ENCODE measurements at places on chromosomes 1 and 21.

- no peak for DNase-seq
Observed at GRCh38 chr21:45615145-45615711, 28.3 kb upstream of the PCBP3 start.

GRCh38 chr1:57017717-57018116 is 51.9 kb upstream of the C8B start:
- no peak for DNase-seq

DNA sequence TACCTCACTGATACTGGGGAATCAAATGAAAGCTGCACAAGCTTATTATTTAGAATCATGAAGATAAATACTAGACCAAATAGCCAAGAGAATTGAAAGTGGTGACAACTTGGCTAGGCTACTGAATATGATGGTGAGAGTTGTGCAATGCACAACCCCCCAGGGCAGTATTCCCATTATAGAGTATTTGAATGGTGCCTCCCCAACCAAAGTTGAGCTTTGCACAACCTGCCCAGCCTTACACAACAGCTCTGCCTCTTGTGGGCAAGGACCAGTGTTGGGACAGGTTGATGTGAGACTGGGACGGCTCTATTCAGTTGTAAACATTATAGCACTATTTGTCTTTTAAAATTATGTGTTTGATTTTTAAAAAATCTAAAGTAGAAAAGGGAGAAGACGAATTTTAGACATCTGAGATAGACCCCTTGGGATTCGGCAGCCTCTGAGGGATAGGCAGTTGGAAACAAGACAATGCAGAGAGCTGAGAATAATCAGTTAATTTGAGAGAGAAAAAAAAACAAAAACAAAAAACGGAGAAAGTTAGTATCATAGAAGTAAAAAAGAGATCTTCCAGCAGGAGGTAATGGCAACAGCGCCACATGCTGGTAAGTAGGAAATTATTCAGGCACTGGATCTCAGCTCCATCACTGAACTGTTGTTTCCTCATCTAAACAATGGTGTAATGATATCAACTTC is 91.0 kb upstream of the KCNA3 start:
- DNase-seq: peak; percentile 42

GRCh38 chr1:228515200-228515834 is 28.1 kb downstream of the RNF187 start:
- DNase-seq: peak; percentile 34

GRCh38 chr1:2127187-2128145 is 67.1 kb downstream of the FAAP20 start:
- no peak for DNase-seq

- no peak for DNase-seq
Observed at GRCh38 chr21:38223893-38224540, 32.8 kb upstream of the KCNJ15 start.

- DNase-seq: no peak
Observed at GRCh38 chr1:248913933-248914332, 7.9 kb downstream of the PGBD2 start.

- DNase-seq: no peak
Observed at GRCh38 chr1:114008480-114008941, 29.2 kb downstream of the OLFML3 start.

DNA sequence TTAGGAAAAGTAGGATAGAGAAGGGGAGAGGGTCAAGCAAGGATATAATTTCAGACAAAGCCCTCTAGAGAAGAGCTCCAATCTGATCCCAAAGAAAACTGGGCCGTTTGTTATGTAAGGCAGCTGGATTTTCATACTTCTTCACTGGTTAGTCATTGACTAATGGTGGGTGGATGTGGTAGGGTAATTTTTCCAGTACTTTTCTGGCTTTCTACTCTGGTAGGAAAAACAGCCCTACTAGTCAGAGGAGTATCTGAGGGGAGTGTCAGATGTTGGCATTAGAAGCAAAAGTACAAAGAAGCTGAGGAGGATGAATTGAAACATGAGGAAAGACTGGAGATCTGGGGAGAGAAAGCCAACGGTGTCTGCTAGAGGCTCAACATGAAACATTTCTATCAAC is 145.3 kb downstream of the TNFSF18 start:
- peak; percentile 64 for DNase-seq

DNA sequence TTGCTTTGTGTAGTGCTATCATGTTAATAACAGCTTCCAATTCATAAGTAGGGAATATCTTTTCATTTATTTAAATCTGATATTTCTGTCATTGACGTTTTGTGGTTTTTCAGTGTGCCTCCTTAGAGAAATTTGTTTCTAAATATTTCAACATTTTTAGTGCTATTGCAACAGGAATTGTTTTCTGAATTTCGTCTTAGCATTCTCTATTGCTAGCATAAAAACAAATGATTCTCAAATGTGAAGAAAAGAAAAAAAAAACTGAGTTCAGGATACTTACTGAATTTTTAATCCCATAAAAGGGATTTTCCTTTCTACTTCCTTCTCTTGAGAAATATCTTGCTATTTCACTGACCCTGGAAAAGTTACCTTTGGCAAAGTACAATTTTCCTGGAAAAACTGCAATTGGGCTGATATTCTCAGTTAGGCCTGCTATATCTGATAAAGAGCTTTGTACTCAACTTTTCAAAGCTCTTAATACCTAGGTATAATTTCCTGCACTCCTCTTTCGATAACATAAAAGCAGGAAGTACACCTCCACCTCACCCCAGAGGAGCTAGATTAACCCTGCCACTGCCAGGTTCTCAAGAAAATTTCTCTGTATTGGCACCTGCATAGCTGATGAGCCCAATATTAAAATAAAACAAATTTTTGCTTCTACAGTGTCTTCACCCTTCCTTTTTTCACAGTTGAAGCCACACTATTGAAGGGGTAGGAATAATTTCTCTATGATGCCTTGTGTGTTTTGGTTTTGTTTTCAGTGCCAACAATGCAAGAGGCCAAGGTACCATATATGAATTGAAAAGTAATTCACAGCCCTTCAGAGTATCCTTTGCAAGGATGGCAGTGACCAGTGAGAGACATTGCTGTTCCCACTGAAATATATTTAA is 35.6 kb downstream of the PTPN14 start:
- DNase-seq: no peak

DNA sequence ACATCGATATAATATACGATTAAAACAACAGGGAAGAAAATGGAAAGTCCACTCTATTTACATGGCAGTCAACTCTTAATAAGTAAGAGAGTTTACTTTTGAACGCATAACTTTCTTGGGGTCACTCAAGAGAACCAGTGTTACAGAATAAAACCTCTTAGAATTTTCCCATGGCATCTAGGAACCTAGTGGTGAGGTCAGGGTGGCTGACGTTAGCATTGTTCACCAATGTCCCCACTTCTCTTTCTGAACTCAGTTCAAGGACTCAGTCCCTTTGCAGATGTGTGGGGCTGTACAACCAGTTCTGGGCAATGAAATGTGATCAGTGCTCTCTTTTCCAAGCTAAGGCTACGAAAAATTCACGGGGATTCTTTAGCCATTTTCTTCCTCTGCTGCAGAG is 2.6 kb upstream of the RNF2 start:
- DNase-seq: no peak

GRCh38 chr1:40032240-40032891 is 8.2 kb upstream of the CAP1 start:
- DNase-seq: peak; percentile 65
